COR-L47 (cell line): ENCODE measurements at places on chromosomes 1 and 21.

GRCh38 chr1:36576118-36576517 lies 93.4 kb upstream of the CSF3R start:
- peak; percentile 46 for DNase-seq

- DNase-seq, result no peak
Measured at GRCh38 chr1:67031859-67032247, 22.1 kb downstream of the SLC35D1 start.

DNA sequence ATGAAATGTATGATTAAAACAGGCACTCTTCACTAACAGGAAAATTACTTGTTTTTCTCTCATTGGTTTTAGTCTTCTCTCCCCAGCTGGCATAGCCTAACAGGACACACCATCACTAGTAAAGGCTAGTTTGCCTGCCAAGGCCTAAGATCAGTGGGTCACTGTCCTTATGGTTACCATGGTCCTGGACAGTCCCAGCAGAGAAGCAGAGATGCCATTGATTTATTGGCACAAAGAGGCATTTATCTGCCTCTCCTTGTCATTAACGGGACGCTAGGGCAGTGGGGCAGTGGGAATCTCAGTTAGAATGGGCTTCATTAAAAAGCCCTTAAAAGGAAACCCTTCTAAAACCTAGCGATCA lies 13.9 kb downstream of the CD247 start:
- no peak for DNase-seq

- no peak for DNase-seq
Measured at GRCh38 chr1:188700116-188700515, 1777.5 kb downstream of the BRINP3 start.

- no peak for DNase-seq
Measured at GRCh38 chr1:172585348-172585747, 52.4 kb downstream of the SUCO start.

DNA sequence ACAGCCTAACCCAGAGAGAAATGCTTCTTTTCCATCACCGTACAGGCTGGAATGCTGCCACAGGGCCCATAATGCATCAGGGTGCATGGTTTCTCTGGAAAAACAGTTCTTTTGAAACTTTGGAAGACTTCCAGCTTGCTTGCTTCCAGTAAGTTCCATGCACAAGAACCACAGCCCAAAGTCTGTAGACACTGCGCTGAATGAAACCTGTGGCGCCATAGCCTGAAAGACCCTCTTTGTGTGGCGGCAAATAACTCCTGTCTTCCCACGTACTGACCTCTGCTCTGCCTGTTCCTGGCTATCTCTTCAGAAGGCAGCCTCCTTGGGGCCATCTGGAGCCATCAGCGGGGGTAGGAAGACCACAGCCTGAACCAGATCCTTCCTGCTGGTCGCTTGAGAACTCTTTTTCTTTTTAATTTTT lies 15.1 kb downstream of the MIIP start:
- no peak for DNase-seq

DNA sequence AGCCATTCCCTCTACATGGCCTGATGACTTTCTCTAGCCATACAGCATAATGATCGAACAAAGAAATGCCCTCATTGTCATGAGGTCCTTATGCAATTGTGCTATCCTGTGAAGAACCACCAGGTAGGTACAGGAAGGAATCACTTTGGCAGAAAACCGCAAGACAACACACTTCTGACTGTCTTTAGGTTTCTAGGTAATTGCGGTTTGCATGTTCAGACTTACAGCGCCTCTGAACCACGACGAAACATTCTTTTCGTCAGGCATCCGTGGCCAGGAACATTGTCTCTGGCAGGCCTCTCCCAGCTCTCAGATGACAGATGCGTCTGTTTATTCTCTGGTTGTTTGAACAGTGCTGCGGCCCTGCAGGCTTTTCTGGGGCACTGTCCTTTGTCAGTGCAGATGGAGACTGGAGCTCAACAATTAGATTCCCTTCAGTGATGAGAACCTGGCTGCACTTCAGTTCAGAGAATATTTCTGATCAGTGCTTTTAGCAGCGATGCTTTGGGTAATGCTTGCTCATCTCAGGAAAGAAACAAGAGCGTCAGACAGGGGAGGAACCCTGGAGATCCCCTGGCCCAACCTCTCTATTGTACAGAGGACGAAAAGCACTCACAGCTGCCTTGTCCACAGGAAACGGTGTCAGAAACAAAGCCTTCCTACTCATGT lies 63.4 kb downstream of the B3GALT5 start:
- peak; percentile 92 for DNase-seq

DNA sequence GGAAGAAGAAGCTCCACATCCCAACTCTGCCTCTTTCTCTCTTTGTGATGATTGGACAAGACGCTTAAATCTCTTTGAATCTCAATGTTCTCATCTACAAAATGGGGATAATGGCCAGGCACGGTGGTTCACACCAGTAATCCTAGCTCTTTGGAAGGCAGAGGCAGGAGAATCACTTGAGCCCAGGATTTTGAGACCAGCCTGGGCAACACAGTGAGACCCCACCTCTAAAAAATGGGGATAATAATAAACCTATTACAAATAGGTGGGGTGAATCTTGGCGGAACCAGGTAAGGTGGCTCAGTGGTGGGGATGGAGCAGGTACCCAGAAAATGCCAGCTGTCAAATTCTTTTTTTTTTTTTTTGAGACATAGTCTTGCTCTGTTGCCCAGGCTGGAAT lies 29.4 kb upstream of the ARHGEF10L start:
- DNase-seq, result no peak

DNA sequence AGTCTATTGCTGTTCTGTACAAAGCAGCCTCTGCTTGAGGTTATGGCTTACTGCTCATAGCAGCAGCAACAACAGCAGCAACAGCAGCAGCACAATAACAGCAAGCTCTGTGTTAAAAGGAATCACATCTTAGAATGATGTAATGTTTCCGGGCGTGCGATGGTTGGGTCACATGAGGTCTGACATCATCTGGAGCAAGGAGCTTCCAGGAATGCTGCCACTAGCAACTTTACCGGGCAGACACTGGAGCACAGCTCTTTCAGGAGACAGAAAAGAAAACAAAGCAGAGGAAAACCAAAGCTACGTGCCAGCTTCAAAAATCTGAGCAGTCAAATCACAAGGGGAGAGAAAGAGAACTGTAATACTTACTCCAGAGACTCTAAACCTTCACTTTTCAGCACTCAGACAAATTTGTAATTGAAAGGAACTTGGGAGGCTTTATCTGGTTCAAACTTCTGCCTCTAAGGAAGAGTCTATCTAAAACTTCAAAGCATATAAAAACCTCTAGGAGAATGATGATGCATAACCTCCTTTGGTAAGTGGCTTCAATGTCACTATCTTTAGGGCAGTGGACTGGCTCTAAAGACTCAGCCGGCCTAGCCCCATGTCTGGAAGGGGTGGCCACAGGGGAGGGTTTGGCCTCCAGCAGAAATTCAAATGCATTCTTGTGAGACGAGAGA lies 28.3 kb upstream of the RAB3GAP2 start:
- no peak for DNase-seq

- DNase-seq, result peak; percentile 35
Measured at GRCh38 chr1:76095802-76096201, 21.3 kb downstream of the ST6GALNAC3 start.

DNA sequence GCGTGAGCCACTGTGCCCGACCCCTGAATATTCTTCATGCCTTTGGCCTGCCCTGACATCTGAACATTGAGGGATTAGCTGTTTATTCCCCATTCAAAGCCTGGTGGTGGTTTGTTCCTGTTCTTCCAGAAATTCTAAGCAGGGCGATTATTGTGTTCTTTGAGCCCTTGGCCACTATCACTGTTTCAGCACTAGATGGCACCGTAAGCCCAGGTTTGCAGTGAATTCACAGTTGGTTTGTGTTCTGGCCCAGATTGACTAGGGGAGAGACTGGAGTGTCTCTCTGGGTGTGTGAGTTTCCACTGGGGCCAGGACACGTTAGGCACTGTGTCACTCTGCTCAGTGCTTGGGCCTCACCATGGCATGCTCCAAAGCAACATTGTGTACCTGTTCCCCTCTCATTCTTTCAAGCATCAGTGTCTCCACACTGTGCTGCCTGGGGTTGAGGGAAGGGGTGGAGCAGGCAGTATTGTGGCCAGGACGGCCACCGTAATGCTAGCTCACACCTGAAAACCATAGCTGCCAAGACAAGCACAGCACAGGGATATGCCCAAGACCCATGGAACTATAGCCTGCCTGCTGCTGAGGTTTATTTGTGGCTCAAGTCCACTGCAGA lies 52.7 kb downstream of the PKN2 start:
- DNase-seq, result peak; percentile 1

- DNase-seq, result no peak
Measured at GRCh38 chr1:77134359-77134758, 84.9 kb downstream of the PIGK start.

DNA sequence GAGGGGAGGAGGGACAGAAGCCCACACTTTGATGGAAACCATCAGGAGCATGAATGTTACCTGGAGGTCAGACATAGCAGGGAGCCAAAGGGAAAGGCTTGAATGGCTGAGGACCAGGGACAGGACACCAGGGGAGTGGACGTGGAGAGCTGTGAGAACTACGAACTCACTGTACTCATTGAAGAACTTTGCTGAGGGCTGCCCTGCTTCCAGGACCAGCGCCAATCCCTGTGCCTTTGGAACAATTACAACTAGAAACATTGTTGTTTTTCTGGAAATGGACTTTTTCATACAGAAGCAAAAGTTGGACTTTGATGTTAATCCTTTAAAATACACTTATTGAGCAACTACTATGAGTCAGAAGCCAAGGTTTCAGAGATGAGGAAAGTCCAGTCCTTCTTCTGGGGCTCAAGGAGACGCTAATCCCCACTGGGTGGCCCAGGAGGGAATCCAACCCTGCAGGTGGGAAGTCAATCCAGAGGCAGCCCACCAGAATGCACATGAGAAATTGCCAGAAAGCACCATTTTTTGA lies 12.9 kb downstream of the TSPAN2 start:
- no peak for DNase-seq

DNA sequence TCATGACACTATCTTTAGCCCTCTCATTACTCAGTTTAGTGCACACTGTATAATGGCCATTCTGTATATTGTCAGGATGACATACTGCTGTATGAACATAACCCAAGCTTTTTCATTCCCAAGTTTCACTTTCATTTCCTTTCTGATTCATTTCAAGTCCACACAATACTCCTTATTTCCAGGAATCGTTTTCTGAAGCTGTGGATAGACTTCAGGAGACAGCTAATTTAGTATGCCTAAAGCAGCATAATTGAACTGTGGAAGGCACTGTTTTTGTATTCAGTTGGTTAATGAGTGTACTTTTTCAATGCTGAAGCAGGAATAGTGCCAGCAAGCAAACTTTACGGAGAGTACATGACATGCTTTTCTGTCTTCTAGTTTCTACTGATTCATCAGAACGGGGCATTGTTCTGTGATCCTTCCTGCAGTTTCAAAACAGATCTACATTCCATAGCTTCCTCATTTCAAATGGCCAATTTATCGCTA lies 578.5 kb upstream of the ZP4 start:
- no peak for DNase-seq

- no peak for DNase-seq
Measured at GRCh38 chr21:35057428-35057827, 8.3 kb upstream of the RUNX1 start.

GRCh38 chr1:173009597-173009996 lies 41.1 kb downstream of the TNFSF18 start:
- DNase-seq, result no peak

GRCh38 chr1:118254491-118255425 lies 69.7 kb upstream of the SPAG17 start:
- no peak for DNase-seq

DNA sequence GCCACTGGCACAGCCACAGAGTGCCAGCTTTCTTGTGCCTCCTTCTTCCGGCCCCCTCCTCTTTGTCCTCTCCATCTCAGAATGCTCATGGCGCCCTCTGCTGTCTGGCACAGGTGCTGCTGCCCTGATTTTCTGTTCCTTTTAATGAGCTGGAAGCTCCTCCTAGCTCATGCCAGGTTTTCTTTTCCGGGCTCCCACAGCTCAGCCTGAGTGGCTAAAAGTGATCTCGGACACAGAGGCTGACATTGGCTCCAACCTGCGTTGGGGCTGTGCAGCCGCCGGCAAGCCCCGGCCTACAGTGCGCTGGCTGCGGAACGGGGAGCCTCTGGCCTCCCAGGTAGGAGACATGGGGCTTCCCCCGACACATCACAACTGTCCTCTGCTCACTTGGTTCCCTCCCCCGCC lies 18.7 kb downstream of the CNTN2 start:
- DNase-seq, result peak; percentile 61

DNA sequence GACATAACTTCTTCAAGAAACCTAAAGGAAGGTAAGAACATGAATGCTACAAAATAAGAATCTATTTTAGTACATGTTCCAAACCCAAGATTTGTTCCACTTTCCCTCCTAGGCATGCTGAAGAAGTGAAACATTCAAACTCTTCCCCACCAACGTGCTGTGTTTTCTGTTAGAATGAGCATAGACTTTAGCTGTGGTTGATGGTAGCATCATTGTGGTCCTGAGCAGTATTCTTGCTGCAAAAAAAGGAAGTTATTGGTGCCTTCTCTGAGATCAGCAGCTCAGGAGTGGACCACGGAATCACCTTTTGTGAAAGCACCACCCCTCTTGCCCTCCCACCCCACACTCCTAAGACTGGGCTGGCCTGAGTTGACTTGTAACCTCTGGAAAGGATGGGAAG lies 100.4 kb upstream of the POGK start:
- no peak for DNase-seq

GRCh38 chr1:104973516-104973915 lies 1223.8 kb downstream of the AMY1C start:
- DNase-seq, result no peak

- DNase-seq, result no peak
Measured at GRCh38 chr1:72777918-72778317, 495.6 kb upstream of the NEGR1 start.

DNA sequence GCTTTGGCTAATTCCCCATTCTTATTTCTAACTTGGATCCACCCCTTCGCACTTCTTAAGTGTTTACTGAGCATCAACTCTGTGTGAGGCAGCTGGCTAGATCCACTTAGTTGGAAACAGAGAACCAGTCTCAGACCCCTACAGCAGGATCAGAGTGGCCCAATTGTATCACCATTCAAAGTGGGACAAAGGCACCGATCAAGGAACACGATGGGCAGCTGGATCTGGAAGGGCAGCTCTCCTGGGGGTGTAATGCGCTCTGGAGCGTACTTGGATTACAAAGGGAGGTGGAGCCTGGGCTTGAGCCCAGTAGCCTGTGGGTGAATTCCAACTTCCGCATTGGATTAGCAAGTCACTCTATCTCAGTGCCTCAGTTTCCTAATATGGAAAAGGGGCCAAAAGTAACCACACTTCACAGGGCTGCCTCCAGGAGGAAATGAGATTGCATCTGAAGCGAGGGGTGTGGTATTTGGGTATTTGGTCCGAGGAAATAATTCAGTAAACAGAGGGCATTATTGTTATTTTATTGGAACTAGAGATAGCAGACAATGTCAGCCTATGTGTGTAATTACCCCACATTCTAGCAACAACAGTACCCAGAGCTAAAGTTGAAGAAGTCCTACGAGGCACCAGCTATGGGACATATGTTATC lies 11.9 kb downstream of the ECE1 start:
- DNase-seq, result no peak

GRCh38 chr1:23980728-23981070 lies 572 bp upstream of the SRSF10 start:
- no peak for DNase-seq

DNA sequence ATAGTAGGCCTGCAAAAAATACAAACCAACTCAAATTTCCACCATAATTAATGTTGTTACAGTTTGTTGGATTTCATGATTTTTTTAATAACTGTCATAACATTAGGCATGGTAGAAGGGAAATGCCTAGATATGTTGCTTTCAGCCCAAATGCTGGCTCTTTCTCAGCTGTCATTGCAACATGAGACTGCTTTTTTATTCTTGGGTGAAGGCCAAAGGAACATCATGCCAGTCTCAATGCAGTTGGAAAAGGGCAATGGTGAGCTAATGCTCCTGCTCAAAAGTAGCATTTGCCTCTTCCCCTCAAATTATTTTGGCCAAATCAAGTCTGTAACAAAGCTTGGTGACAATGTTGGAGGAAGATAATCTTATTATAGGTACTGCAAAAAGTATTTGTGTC lies 877.7 kb upstream of the PRMT6 start:
- no peak for DNase-seq
